HuH-7.5 (cell line): ENCODE measurements at places on chromosomes 5 and 9.

DNA sequence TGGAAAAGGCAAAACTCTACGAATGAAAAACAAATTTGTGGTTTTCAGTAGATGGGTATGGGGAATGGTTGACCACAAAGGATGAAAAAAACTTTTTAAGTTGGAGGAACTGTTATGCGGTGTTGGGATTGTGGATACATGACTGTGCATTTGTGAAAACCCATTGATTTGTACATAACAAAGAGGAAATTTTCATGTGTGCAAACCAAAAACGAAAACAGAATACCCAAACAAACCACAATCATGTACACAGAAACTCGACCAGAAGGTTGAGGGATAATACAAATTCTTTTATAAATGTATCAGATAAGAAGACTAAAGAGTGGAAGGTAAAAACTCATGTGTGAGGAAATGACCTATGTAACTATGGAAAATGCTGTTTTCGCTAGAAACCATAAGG lies 1012.4 kb downstream of the CDH18 start:
- DNase-seq: no peak

- no peak for DNase-seq
These were observed 43.5 kb upstream of the RNF38 start for GRCh38 chr9:36443581-36443980.

GRCh38 chr9:105051897-105052296 lies 123.9 kb upstream of the ABCA1 start:
- no peak for DNase-seq

DNA sequence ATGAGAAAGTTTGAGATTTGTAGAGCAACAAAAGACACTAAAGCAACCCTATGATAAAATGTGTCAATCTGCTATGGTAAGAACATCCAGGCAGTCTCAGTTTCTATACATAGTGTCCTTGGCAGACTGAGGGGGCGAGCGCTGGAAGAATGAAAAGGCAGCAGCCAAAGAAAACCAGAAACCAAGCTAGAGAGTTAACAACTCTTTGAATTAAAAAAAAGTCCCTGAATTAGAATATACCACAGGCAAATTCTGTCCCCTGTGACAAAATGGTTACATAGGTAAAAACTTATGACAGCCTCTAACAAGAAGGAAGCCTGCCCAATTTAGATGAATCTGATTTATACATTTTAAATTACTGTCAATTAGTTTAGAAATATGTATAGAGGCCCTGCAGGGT lies 106.7 kb downstream of the OXCT1 start:
- DNase-seq: no peak

GRCh38 chr9:100641166-100641565 lies 63.3 kb downstream of the CAVIN4 start:
- DNase-seq: no peak

DNA sequence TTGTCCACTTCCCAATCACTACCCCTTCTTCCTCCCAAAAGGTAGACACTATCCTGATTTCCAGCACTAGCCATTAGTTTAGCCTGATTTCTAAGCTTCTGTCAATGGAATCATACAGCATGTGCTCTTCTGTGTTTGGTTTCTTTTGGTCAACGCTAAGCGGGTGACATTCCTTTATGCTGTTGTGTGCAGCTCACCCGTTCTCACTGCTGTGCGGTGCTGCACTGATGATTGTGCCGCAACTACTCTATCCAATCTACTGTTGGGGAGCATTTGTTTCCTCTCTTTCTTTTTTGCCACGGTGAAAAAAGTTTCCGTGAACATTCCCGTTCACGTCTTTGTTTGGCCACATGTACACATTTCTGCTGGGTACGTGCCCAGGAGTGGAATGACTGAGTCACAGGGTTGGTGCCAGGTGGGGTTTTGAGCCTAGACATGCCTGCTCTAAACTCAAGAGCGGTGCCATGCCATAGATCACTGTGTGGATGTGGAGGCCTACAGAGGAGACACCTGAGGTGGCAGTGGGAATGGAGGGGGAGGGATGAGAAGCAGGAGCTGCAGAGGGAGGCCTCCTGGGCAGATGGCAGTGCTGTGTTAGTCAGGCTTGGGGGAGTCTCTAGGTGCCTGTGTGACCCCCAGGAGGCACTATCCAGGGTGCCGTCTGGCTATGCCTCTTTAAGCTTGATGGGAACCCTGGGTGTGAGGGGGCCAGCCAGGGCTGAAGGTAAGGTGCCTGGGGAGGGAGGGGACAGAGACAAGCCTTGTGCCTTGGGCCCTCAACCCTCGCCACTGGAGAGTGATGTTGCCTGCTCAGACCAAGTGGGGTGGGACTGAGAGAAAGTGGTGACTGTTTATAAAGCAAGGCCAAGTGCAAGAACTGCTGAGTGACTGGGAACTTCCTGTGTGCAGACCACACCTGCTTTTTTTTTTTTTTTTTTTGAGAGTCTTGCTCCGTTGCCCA lies 11.4 kb upstream of the ANKRD33B start:
- no peak for DNase-seq
